ENCODE measurements at places on chromosomes 7 and 10. TPM values are rescaled to one million over a fixed set of nuclear protein-coding genes. Genes with fewer than 3 reads are reported as not detected.

HOGA1 gene
- not detected for total RNA-seq

RPEL1 gene
- not detected for total RNA-seq

GRB10 gene
- total RNA-seq, result 1.4 TPM

ZP3 gene
- total RNA-seq, result 1.9 TPM

- no peak overlapping the region for H3K4me3 ChIP-seq
- H3K36me3 ChIP-seq, result peaks cover 23% of the 10 kb centered on the region
- H3K27me3 ChIP-seq, result no peaks in the 10 kb centered on the region
- peaks cover 9% of the 10 kb centered on the region for H3K4me1 ChIP-seq
These were observed 75.8 kb downstream of the DNAJB6 start for GRCh38 chr7:157412491-157413180.

- peaks cover 32% of the 10 kb centered on the region for H3K4me1 ChIP-seq
- H3K36me3 ChIP-seq, result no peaks in the 10 kb centered on the region
- no peak overlapping the region for H3K27ac ChIP-seq
- H3K4me3 ChIP-seq, result no peak overlapping the region
- H3K27me3 ChIP-seq, result no peaks in the 10 kb centered on the region
- DNase-seq, result no peak
These were observed 87.2 kb upstream of the DUSP5 start for GRCh38 chr10:110410329-110411046.

All from natural killer cell (primary cell).